DMS79 treated with DMSO at 0.1 percent for 48 hours (cell line): ENCODE measurements at places on chromosomes 16 and 17.

GRCh38 chr16:3118846-3119245 lies 6.5 kb downstream of the ZNF205 start:
- no peak for DNase-seq

- DNase-seq, result no peak
These were observed 70.8 kb downstream of the TMEM132E start for GRCh38 chr17:34650051-34650750.

GRCh38 chr17:49443862-49444261 lies 29.2 kb upstream of the PHB1 start:
- DNase-seq, result no peak

GRCh38 chr16:65698791-65699321 lies 577.0 kb upstream of the CDH11 start:
- no peak for DNase-seq

GRCh38 chr16:67490335-67491096 lies 7.2 kb upstream of the AGRP start:
- no peak for DNase-seq

DNA sequence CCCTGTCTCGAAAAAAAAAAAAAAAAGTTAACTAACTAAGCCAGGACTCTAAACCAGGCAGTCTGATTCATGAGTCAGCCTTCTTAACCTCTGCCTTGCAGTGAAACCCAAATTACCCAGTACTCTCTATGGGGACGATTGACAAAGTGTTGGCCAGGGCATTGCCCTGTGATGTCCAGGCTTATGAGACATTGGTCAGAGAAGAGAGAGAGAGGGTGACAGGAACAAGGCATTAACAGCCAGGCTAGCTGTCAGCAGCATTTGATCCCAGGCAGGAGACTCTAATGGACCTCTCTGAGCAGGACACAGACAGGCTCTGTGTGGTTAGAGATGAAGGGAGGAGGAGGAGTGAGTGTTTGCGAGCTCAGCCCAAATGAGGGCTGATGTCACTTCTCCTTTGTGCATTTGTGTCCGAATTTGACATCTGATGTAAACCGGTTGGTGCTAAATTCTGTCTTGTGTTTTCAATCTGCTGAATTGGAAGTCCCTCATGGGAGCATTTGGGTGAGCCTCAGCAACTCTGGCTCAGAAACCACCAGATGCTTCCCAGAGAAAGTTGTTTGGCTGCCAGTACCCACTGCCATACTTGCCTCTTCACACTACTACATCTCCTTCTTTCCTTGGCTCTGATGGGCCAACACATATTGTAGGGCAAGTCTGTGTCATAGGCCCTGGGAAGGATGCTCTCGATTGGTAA lies 4.3 kb upstream of the MYL4 start:
- DNase-seq, result peak; percentile 90
